ENCODE measurements at places on chromosomes 2 and 18. TPM values are rescaled to one million over a fixed set of nuclear protein-coding genes. Genes with fewer than 3 reads are reported as not detected.

DNA sequence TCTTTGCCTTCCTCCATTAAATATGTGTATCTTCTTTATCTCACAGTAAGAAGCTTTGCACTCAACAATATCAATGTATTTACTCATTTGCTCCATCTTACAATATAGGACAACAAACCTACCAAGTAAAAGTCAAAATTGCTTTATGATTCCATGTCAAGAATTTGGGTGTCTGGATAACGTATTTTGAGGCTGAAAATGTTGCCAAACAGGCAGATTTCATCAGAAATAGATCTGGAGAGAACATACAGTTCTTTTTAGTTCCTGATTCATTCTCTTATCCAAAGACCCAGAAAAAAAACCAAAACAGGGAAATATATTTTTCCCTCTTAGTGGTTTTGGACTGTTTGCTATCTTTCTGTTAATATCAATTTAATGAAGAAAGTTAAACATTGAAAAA, 621.1 kb downstream of the STK39 start:
- DNase-seq = no peak

DNA sequence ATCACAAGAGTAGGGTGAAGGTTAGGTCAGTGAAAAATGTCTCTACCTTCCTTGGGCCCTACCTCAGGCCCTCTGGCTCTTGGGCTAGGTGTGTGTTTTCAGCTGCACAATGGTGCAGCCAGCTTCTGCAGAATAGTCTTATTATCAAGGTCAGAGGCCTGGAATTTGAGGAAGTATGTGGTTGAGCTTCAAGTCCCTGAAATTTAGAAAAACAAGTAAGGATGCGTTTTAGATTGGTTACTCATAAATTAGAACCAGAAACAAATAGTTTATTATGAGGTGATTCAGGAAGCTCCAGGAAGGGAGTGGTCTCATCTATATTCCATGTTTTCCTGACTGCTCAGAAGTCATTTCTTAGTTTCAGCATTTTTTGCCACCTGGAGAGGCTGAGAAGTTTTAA, 204.2 kb upstream of the CELF4 start:
- no peak for DNase-seq

DNA sequence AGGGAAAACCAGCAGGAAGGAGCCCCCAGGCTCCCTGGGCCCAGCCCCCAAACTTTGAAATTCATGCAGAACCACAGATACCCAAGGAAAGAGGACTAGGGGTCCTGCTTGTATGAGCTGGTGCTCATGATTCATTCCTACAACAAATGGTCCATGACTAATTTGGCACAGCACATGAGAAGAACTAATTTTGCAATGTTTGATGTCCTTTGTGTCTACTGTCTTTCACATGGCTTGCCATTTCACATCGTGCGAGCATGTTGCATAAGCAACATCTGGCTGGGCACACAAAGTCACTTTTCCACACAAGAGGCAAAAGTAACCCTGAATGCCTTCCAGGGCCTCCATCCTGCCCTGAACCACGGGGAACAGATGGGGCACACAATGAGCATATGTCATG, 149.6 kb upstream of the APCDD1 start:
- DNase-seq = no peak

- peak; percentile 19 for DNase-seq
Measured at GRCh38 chr18:58762781-58763171, 91.5 kb downstream of the MALT1 start.

GRCh38 chr2:80506563-80506962, 202.0 kb upstream of the LRRTM1 start:
- no peak for DNase-seq

DNA sequence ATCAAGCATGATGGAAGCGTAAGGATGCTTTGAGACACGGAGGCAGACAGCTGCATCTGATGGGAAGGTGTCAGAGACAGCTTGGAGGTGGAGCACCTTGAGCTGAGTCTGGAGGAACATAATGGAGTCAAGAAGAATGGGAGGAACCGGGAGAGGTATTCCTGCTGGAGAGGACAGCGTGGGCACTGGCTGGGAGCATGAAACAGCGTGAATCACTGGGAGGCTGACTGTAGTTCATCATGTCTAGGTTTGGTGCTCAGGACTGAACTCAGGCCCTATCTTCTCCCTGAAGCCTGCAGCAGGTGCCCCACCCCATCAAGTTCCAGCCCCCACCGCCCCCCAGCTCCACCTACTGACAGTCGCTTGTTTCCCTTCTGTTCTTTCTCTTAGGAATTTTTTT, 98.6 kb downstream of the TMEM17 start:
- no peak for DNase-seq

DNA sequence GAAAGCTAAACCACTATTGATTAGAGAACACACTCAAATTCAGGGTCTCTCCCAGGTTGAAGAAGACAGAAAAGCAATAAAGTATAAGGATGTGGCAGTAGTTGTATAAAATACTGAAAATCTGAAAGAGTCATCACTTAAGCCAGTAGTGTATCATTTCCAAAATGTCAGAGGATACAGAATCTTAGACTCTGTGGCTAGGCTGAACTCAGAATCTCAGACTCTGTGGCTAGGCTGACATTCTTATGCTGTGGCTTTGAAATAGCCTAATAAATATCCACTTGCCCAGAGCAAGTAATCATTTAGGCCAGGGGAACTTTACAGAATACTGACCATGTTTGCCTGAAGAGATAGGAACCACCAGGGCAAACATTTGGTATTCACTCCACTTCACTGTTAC, 13.1 kb downstream of the MCFD2 start:
- no peak for DNase-seq

DNA sequence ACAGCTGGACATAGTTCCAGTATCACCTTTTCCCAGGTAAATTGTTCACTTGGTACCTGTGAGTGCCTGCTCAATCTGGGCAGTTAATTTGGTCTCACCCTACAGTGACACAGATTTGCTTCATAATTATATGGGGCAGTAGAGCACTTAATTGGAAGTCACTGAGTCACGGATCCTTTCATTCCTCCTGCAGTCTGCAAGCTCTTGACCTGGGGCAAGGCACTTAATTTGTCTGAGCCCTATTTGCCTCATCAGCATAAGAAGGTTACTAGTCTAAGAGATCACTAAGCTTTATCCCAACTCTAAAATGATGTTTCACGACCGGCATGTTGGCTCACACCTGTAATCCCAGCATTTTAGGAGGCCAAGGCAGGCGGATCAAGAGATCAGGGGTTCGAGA, 8.9 kb downstream of the FBXO36 start:
- no peak for DNase-seq

- no peak for DNase-seq
Measured at GRCh38 chr2:127155028-127155581, 48.2 kb upstream of the BIN1 start.

GRCh38 chr2:112754564-112754963, 9.8 kb downstream of the CKAP2L start:
- DNase-seq = no peak

- DNase-seq = no peak
Measured at GRCh38 chr18:48252525-48252924, 156.7 kb downstream of the ZBTB7C start.

GRCh38 chr2:37464067-37464466, 119.6 kb downstream of the QPCT start:
- DNase-seq = no peak

DNA sequence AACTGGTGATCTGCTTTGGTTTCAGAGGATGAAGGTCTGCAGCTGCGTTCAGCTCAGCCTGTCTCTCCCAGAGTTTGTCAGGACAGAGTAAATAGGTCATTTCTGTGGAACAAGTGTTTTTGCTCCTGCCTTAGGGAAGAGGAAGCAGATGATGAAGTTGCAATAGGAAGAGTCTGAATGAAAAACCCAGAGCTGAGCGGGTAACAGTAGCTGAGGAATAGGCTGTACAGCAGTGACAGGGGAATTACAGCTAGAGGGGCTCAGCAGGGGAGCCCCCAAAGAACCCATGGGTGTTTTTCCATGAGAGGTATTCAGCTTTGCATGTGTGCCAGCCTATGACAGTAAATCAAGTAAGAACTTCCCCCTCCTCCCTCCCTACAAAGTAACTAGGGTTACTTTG, 10.3 kb upstream of the CYBRD1 start:
- no peak for DNase-seq

- DNase-seq = no peak
Measured at GRCh38 chr2:59353306-59353921, 1112.3 kb upstream of the FANCL start.

DNA sequence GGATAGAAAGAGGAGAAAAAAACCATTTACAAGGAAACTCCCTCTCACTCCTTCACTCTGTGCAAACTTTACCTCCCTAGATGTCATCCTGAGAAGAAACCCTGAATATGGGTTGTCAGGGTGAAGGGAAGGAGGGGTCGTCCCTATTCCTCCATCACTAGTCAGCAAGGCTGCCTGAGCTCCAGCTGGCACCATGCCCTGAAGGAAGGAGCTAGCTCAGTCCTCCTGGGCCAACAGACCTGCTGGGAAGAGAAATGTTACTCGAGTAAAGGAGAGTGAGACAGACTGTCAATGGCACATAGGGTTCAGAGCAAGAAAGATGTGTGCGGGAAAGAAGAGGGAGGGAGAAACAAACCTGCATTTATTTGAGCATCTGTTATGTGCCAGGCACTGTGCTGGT, 18.3 kb upstream of the EPAS1 start:
- no peak for DNase-seq

- no peak for DNase-seq
Measured at GRCh38 chr2:22897428-22897827, 487.6 kb upstream of the KLHL29 start.

- no peak for DNase-seq
Measured at GRCh38 chr2:215677481-215677880, 241.6 kb upstream of the FN1 start.

GRCh38 chr2:56715683-56716082, 531.9 kb downstream of the CCDC85A start:
- DNase-seq = no peak

GRCh38 chr18:48787203-48788151, 163.3 kb downstream of the SMAD7 start:
- no peak for DNase-seq

GRCh38 chr2:149871091-149871885, 283.7 kb upstream of the MMADHC start:
- DNase-seq = no peak

GRCh38 chr2:96816836-96817702, 1.0 kb downstream of the CNNM3 start:
- no peak for DNase-seq

GRCh38 chr2:232219496-232219870, 159.1 kb upstream of the ALPP start:
- no peak for DNase-seq

- DNase-seq = no peak
Measured at GRCh38 chr2:121211251-121211650, 73.8 kb downstream of the TFCP2L1 start.

DNA sequence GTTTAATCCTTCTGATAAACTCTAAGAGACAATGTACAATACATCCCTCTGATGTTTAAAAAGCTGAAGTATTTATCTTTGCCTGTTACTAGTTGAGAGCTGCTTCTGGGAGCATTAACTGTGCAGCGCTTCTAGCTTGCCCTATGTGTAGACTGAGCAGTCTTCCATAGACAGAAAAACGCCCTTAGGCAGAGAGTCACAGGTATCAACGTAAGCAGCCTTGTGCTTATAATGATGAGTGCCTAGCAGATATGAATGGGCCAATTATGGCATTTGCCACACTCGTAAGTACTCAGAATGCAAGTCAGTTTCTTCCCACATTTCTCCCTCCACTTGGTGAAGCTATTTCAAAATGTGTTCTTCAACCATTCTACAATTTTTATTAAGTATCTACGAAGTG, 731.1 kb upstream of the SLC8A1 start:
- no peak for DNase-seq

FAM161A gene
- 4.5 TPM for total RNA-seq

MAP3K19 gene
- not detected for total RNA-seq

PLB1 gene
- 1.4 TPM for total RNA-seq

CELF4 gene
- not detected for total RNA-seq

TUBB8B gene
- total RNA-seq = not detected

MYOM1 gene
- total RNA-seq = 1.3 TPM

VPS4B gene
- 62.8 TPM for total RNA-seq

ACVR1C gene
- total RNA-seq = 0.73 TPM

DTNA gene
- not detected for total RNA-seq

TMEFF2 gene
- total RNA-seq = not detected
